Panc1 (cell line): ENCODE measurements at places on chromosomes 1 and 21. TPM values are rescaled to one million over a fixed set of nuclear protein-coding genes. Genes with fewer than 3 reads are reported as not detected.

DNA sequence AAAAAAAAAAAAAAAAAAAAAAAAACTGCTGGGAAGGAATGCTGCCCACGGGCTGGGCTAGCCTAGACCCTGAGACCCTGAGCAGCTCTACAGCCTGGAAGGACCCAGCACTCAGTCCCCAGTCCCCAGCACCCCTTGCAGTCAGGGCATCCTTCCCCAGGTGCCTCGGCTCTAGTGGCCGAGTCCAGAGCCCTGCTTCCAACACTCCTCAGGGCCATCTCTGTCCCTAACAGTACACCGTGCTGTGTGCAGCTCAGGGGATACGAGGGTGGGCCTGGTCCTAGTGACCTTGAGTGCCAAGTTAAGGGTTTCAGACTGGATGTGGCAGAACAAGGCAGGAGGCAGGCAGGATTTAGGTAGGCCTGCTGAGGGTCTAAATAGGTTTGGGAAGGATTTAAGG lies 50.2 kb upstream of the LRP8 start:
- no peak for DNase-seq

C1QA gene
- total RNA-seq, result 0.41 TPM

FCRL2 gene
- total RNA-seq, result not detected

GRCh38 chr1:67170751-67171573 lies 4.7 kb downstream of the IL23R start:
- DNase-seq, result no peak

GRCh38 chr1:223207293-223208066 lies 64.4 kb upstream of the TLR5 start:
- DNase-seq, result no peak

- DNase-seq, result no peak
Measured at GRCh38 chr1:184462155-184462554, 75.3 kb downstream of the C1orf21 start.

GRCh38 chr1:81513796-81514354 lies 286.9 kb upstream of the ADGRL2 start:
- no peak for DNase-seq

- DNase-seq, result no peak
Measured at GRCh38 chr1:117556976-117557375, 48.9 kb upstream of the TENT5C start.
